Mesendoderm (in vitro differentiated cells): ENCODE measurements at places on chromosomes 4 and X.

DNA sequence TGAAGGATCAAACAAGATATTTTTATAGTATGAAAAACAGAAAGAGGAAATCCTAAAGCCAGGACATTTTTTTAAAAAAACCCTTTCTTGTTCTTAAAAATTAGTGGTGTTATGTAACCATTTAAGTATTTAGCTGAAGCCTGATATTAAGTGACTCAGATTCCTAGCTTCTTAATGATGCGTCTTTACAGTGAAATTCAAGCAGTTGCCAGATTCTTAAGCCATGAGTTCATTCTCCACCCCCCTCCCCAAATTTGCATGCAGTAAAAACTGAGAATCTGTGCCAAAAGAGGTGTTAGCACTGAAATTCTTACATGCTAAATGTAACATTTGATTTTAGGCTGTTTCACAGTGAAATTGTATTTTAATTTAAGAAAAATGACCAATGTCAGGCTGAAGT is 180.8 kb downstream of the RAPGEF2 start:
- no peaks in the 10 kb centered on the region for H3K36me3 ChIP-seq
- no peaks in the 10 kb centered on the region for H3K27me3 ChIP-seq
- peak; percentile 96 for DNase-seq
- no peak overlapping the region for H3K4me3 ChIP-seq

DNA sequence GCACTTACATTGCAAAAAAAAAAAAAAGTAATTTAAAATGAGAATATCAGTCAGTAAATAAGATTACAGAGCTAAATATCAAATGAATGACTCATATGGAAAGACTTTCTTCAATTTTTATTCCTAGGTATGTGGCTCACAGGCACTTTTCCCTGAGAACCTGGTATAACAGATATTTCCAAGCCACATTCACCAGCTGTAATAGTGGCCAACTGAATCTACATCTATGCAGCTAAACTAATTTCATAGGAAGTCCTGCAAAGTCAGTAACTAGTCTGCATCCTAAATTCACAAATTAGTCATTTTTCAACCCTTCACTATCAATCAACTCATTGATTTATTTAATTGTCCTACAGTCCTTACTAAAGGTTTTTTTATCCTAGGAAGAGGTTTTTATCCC is 5.6 kb downstream of the PDE5A start:
- H3K27ac ChIP-seq = no peak overlapping the region
- no peaks in the 10 kb centered on the region for H3K4me1 ChIP-seq
- DNase-seq = no peak
- no peaks in the 10 kb centered on the region for H3K27me3 ChIP-seq
- no peaks in the 10 kb centered on the region for H3K36me3 ChIP-seq

DNA sequence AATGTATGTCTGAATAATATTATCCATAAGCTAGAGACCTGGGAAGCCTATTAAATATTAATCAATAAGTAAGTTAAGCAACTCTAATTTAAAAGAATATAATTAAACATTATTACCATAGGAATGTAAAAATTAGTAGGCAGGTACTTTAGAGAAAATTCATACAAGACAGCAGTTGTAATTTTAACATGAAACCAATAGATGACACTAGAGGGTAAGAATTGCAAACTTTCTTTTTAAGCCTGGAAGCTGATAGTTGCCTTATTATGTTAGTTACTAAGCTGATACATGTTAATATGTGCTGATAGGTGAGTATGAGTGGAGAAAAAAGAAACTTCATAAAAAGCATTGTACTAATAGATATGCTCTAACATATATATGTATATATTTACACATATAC is 1157.4 kb downstream of the FAM133A start:
- no peak overlapping the region for H3K27ac ChIP-seq
- H3K4me1 ChIP-seq = no peaks in the 10 kb centered on the region
- no peak overlapping the region for H3K4me3 ChIP-seq
- peak; percentile 27 for DNase-seq
- H3K27me3 ChIP-seq = no peaks in the 10 kb centered on the region
- H3K36me3 ChIP-seq = no peaks in the 10 kb centered on the region

- no peaks in the 10 kb centered on the region for H3K36me3 ChIP-seq
- H3K27me3 ChIP-seq = no peaks in the 10 kb centered on the region
- no peaks in the 10 kb centered on the region for H3K4me1 ChIP-seq
- no peak overlapping the region for H3K27ac ChIP-seq
- H3K4me3 ChIP-seq = no peak overlapping the region
- DNase-seq = no peak
Observed at GRCh38 chrX:129530410-129530809, 7.1 kb upstream of the SMARCA1 start.

- no peaks in the 10 kb centered on the region for H3K27me3 ChIP-seq
- no peaks in the 10 kb centered on the region for H3K36me3 ChIP-seq
- no peaks in the 10 kb centered on the region for H3K4me1 ChIP-seq
- no peak overlapping the region for H3K4me3 ChIP-seq
- H3K27ac ChIP-seq = no peak overlapping the region
- no peak for DNase-seq
Observed at GRCh38 chr4:101762534-101762933, 28.0 kb upstream of the BANK1 start.

DNA sequence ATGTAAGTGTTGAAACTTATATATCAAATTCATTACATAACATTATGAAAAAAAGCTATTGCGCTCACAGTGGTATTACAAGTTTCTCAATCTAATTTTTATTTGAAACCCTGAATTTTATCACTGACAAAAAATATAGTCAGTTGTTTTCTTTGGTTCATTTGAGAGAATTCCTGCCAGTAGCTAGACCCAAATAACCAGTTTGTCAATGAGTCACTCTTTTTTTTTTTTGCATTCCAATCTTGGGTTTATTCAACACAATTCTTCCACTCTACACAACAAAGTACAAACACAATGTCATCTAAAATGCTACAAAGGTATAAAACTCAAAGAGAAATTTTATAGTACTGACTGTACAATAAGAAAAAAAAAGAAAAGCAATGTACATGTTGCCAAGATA is 13.1 kb downstream of the HPF1 start:
- no peak overlapping the region for H3K27ac ChIP-seq
- no peak for DNase-seq
- no peaks in the 10 kb centered on the region for H3K27me3 ChIP-seq
- H3K36me3 ChIP-seq = peaks cover 1% of the 10 kb centered on the region
- H3K4me3 ChIP-seq = no peak overlapping the region

DNA sequence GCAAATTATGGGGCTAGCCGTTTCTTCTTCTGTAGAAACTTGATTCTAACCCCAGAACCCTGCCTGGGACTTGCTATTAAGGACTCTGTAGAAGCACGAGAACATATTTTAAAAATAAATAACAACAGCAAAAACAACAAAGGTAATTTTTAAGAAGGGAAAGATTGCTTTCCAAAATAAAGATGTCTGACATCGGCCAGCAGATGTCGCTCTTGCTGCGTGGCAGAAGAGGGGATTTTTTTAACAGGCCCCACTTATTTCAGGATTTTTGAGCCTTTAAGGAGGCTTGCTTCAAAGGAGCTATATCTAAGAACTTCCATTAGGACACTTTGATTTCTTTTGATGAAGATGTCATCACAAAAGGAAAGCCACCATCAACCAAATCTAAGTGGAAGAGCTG is 62.8 kb upstream of the EGFL6 start:
- H3K27ac ChIP-seq = no peak overlapping the region
- peak; percentile 37 for DNase-seq
- H3K4me3 ChIP-seq = no peak overlapping the region
- no peaks in the 10 kb centered on the region for H3K27me3 ChIP-seq
- H3K36me3 ChIP-seq = no peaks in the 10 kb centered on the region

- H3K4me3 ChIP-seq = peak within 1 kb of the TSS; percentile 57
- H3K4me1 ChIP-seq = no peaks in the 10 kb centered on the region
- peak; percentile 97 for DNase-seq
Observed at GRCh38 chr4:103019308-103020124, at the start of gene SLC9B1. Gene SLC9B1 (minus strand): TSS chr4:103019705. CDS start chr4:102991711, 27,994 bp downstream.

- H3K27me3 ChIP-seq = no peaks in the 10 kb centered on the region
- no peak for DNase-seq
- no peak overlapping the region for H3K4me3 ChIP-seq
- no peaks in the 10 kb centered on the region for H3K4me1 ChIP-seq
- H3K27ac ChIP-seq = no peak overlapping the region
- H3K36me3 ChIP-seq = no peaks in the 10 kb centered on the region
Observed at GRCh38 chr4:19514276-19515070, 737.2 kb upstream of the SLIT2 start.

DNA sequence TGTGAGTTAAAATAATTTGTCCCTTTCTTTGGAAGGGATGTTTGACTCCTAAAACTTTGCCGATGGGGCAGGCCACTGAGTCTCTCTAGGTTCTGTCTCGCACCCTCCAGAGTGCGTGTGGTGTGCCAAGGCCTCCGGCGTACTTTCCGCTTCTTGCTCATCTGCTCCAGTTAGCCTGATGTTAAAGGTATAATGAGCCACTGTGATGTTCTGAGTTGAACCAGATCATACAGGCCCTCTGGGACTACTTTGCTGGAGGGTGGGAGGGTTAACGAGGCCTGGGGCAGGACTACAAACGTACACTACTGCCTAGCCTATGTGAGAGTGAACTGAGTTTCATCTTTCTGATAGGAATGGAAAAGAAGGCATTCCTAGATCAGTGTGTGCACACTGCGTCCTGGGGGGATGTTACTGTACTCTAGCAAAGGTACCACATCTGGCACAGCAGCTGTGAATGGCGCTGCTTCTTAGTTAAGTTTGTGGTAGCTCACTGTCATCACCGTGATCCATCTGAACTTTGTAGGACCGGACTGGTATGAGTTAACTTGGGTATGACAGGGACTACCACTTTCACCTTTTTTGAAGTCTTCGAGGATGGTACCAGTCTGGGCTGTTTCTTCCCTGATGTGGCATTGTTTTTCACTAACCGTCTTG is 60.2 kb downstream of the RGS12 start:
- no peaks in the 10 kb centered on the region for H3K36me3 ChIP-seq
- DNase-seq = no peak
- H3K27me3 ChIP-seq = no peaks in the 10 kb centered on the region
- no peaks in the 10 kb centered on the region for H3K4me1 ChIP-seq

DNA sequence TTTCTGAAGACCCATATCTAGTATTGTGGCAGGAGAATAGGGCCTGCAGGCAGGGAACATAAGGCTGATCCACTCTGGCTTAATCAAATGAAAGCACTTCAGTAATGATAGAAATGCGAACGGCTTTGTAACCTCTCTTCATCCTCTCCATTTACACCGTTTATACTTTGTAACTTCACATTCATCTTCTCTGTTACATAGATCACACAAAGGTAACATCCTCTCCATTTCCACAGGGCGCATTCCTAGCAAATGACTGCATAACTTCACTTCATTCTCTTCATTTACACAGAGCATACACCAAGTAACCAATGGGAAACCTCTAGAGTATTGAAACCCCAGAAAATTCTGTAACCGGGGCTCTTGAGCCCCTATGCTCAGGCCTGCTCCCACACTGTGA is 65.5 kb upstream of the SLC34A2 start:
- no peaks in the 10 kb centered on the region for H3K27me3 ChIP-seq
- no peaks in the 10 kb centered on the region for H3K4me1 ChIP-seq
- DNase-seq = peak; percentile 76
- no peaks in the 10 kb centered on the region for H3K36me3 ChIP-seq
- H3K27ac ChIP-seq = no peak overlapping the region

DNA sequence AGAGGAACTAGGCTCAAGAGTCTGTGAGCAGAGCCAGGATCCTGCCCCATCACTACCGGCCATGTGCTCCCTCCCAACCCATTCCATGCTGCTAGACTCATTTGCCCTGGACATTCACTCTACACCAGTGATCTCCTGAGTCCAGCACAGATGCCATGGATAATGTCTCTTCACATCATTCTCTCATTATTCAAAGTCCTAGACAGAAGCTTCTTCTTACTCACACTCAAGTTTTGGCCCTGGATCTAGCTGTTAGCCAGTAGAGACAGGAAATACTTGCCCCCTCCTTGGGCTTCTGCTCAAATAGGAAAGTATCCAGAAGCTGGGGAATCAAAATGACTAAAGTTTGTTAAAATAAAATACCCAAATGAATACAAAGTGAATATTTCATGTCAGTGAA is 266.8 kb upstream of the LDB2 start:
- H3K36me3 ChIP-seq = no peaks in the 10 kb centered on the region
- no peaks in the 10 kb centered on the region for H3K27me3 ChIP-seq
- no peak overlapping the region for H3K27ac ChIP-seq
- H3K4me3 ChIP-seq = no peak overlapping the region

DNA sequence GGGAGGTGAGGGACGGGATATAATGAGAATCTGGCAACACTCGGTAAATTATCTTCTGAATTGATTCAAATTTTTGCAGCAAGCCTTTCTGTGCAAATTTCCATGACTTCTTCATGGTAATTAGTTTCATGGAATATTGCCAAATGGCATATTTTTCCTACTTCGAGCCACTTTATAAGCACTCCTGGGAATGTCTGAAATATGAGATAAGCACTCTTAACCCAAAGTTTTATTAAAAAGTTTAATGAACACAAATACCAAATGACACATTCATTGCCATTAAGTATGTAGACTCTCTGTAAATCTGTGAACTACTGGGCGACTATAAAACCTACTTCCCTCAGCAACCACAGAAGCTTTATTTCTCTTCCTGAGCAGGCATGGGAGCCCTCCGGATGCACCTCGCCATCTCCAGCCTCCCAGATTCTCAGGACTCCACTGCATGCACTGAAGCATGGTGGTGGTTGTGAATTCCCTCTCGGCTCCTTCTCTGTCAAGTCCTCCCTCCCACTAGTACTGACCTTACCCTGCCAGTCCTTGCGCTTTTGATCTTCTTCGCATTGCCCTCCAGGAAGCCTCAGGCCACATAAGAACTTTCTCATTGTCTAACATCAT is 154.4 kb upstream of the RPL34 start:
- no peaks in the 10 kb centered on the region for H3K36me3 ChIP-seq
- no peak overlapping the region for H3K27ac ChIP-seq
- no peaks in the 10 kb centered on the region for H3K27me3 ChIP-seq
- H3K4me1 ChIP-seq = no peaks in the 10 kb centered on the region
- H3K4me3 ChIP-seq = no peak overlapping the region
- DNase-seq = no peak

- no peak for DNase-seq
- H3K27ac ChIP-seq = no peak overlapping the region
- no peaks in the 10 kb centered on the region for H3K36me3 ChIP-seq
- H3K4me1 ChIP-seq = no peaks in the 10 kb centered on the region
- no peak overlapping the region for H3K4me3 ChIP-seq
Observed at GRCh38 chrX:9634551-9634950, 131.1 kb downstream of the GPR143 start.

GRCh38 chr4:90792696-90793095 is 665.5 kb downstream of the CCSER1 start:
- H3K27me3 ChIP-seq = no peaks in the 10 kb centered on the region
- H3K36me3 ChIP-seq = no peaks in the 10 kb centered on the region

DNA sequence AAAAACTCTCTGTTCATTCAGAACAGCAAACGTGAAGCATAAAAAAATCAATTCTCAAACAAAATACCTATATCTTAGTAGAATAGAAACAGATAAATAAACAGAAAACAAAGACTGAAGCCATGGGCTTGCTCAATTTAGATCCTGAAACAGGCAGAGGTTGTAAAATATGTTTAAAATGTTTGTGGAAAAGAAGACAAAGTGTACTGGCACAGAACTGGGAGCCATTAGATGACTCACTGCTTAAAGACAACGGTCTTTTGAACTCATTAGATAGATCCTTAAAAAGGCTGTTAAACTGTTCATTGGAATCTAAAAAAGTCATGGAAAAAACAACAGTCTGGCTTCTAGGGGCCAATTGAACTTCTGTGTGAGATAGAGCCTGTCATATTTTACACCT is 247.0 kb upstream of the NDST4 start:
- no peaks in the 10 kb centered on the region for H3K36me3 ChIP-seq
- no peak for DNase-seq
- H3K4me3 ChIP-seq = no peak overlapping the region
- H3K4me1 ChIP-seq = no peaks in the 10 kb centered on the region
- H3K27ac ChIP-seq = no peak overlapping the region
